ENCODE measurements at places on chromosomes 7 and 10.

DNA sequence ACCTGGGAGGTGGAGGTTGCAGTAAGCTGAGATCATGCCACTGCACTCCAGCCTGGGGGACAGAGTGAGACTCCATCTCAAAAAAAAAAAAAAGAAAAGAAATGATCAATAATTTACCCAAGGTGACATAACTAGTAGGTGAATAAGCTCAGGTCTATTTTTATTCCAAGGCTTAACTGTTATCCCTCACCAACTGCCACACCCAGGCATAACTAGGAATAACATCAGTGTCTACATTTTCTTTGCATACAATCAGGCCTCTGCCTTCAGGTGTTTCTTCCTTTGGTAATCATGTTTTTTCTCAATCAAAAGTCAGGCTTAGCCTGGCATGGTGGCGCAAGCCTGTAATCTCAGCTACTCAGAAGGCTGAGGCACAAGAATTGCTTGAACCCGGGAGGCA lies 26.6 kb downstream of the CPEB3 start:
- no peak for DNase-seq

DNA sequence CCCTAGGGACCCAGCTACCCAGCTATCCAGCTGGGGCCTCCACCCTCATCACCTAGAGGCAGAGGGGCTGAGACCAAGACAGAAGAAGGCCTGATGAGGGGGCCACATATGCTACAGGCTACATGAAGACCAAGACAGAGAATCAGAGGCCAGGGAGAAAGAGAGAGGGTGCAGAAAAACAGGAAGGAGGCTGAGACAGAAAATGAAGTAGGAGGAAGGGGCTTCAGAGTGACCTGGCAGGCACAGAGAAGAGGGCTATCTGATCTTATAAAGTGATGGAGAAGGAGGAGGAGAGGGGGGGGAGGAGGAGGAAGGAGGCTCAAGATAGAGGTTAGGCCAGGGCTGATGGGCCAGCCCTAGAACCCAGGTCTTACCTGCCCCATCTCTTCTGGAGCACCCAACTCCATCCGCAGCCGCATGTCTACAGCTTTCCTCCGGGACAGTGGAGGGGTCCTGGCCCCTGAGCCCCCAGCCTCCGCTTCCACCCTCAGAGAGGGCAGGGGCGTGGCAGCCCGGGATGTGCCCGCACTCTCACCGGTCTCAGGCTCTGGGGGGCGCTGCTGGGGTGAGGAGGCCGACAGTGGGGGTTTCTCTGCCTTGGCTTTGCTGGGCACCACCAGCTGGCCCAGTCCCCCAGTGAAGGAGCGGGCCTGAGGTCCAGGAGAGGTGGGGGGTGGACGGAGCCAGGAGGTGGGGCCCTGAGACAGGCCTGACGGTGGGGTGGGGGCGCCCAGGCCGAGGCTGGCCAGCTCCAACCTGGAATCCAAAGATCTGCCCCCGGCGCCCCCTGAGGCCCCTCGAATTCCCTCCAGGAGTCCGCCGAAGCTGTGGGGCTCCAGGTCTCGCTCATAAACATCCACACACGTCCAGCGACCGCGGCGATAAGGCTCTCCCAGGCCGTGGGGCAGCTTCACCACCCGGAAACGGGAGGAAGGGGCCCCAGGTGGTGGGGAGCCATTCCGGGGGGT lies 1.8 kb downstream of the TSC22D4 start:
- peak; percentile 53 for DNase-seq

DNA sequence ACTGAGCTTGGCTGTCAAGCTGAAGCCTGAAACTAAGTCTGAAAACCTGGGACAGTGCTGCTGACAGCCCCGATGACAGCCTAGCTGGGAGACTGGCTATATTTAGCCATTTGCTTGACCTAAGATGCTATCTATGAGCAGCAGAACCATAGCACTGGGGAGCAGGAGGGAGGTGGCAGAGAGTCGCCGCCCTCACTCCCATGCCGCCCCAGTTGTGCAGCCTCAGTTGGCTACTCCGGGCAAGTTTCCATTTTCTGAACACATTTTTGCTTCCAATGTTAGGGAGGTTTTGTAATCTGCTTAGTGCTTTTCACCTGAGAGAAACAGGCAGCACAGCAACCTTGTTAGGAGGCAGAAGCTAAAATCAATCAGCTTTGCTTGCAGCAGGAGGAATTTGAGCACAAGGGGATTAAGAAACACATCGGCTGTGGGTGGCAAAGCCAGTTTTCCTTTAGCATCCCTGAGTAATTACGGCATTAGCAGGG lies 20.4 kb upstream of the C10orf71 start:
- DNase-seq, result no peak

DNA sequence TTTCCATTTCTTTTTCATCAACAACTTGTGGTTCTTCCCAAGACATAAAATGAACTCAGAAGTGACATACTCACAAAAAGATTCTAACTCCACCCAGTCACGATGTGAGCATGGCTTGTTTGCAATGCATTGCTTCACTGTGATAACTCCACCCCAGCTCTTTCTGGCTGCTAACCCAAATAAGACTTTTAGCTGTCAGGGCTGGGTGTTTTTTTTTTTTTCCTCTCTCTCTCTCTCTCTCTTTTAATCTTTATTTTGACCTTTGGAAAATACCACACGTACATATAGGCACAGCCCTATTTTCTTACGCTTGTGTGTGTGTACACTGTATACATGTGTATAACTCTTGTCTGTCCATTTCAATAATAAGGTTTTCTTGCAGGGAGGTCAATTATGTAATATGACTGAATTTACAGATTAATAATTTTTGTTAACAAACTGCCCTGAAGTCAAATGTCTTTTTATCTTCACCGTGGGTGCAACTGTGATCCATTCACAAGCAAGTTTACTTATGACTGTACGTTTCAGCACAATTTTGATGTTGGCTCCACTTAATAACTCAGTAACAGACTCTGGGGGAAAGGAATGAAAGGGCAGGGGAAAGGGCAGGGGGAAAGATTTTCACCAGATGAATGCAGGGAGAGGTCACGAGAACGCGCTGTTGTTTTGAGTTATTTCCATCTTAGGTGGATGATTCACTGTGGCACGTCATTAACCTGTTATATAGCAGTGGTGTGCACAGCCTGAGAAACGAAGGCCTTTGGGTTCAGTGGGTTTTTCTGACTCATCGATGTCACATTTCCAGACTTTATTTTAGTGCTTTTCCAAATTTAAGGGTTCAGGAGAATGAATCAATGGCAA lies 49.1 kb downstream of the APBB1IP start:
- peak; percentile 70 for DNase-seq

GRCh38 chr10:24912215-24912614 lies 40.2 kb downstream of the PRTFDC1 start:
- no peak for DNase-seq

DNA sequence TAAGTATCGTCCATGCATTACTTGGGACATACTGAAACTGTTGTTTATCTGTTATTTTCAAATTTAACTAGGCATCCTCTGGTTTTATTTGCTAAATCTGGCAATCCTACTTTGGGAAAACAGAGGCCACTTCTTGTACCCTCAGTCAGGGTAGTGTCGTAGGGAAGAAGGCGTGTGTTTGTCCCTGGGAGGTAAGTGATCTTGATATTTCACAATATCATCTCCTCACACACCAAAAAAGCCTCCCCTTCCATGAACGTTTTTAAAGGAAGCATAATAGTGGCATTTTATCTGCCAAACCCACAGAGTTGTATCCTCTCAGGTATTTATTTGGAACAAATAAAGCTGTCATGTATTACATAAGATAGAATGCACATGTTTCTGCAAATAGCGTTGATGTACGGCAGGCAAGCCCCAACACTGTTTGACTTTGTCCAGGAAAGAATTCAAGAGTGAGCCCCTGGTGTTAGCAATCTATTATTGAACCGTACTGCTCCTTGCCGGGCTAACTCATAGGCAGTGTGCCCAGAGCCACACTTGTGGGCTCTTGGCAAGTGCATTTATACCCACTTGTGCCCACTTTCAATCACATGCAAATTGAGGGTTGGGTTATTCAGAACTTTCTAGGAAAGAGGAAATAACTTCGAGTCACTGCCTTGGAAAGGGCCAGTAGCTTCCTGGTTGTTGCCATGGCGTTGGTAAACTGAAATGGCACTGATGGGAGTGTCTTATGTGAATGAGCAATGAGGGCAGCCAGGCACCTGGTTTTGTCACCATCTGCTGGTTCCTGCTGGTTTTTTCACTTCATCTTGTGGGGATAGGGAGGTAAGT lies 266.0 kb downstream of the USP6NL start:
- no peak for DNase-seq

DNA sequence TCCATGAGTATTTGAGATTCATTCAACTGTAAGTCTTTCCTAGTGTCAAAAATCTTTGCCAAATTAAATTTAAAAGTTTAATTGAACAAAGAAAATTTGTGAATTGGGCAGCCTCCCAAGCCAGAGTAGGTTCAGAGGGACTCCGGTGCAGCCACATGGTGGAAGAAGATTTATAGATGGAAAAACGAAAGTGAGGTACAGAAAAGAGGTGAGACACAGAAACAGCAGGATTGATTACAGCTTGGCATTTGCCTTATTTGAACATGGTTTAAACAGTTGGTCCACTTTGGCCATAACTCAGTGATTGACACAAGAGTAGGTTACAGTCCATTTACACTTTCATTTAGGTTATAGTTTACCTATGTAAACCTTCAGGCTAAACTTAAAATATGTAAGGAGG lies 465.8 kb downstream of the ARL4A start:
- no peak for DNase-seq

GRCh38 chr7:114921631-114922025 lies 266 bp upstream of the MDFIC start:
- no peak for DNase-seq

DNA sequence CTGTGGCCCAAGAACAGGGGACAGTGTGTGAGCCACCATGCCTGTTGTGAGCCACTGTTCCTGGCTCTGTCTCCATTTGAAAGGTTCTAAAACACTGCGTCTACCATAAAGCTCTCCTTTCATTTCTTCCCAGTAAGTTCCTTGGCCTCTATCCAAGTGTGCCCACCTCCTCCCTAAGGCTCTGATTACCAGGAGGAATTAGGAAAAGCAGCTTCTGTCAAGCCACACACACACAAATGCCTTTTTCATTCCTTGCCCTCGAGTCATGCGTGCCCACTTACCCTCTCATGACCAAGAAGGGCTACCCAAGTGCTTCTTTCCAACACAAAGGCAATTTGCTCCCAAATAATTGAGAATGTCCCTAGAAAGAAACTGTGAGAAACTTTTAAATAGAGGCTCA lies 70.8 kb upstream of the PARD3 start:
- DNase-seq, result no peak

- no peak for DNase-seq
Measured at GRCh38 chr7:15925608-15926007, 239.1 kb upstream of the MEOX2 start.

- DNase-seq, result no peak
Measured at GRCh38 chr7:148014541-148014940, 576.0 kb upstream of the C7orf33 start.

DNA sequence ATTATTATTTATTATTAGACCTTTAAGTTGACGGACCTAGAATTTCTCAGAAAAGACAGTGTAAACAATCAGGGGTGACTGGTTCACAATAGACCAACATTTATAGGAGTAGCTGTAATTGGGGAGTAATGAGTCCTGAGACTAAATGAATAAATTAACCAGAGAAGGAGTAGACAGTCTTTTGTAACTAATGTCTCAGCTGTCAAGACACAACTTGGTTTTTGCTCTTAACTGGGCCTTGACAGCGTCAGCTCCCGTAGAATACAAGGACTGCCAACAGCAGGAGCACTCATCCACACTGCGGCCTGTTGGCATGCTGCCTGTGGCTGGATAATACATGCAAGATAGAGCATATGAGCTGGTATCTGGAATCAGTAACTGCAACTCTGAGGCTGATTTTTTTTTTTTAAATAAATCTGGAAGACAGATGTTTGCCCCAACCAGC lies 123.9 kb downstream of the CACNA2D1 start:
- DNase-seq, result no peak

- DNase-seq, result no peak
Measured at GRCh38 chr7:96997512-96998032, 7.8 kb upstream of the DLX6 start.

DNA sequence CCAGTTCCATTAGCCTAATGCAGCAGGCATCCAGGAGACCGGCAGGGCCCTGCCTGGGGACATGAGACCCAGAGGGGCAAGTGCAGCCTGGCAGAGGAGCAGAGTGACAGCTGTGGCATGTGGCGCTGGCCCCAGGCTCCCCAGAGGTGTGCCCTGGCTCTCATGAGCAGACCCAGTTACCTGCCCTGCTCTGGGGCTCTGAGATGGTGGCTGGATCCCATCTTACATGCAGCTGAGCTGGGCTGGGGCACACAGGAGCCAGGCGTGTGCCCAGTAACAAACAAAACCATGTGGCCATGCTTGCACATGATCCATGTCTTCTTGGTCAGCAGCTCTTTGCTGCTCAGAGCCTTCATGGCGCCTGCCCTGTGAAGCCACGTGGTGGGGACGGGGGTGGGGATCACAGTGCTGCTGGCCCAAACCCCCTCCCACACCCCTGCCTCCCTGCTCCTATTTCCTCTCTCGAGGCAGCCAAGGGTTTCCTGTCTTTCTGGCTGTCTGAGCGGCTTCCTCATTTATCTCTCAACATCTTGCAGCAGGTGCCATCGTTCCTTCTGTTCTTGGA lies 40.3 kb upstream of the GTF2I start:
- DNase-seq, result peak; percentile 19

Measured in activated naive CD4-positive, alpha-beta T cell treated with anti-CD3 and anti-CD28 coated beads, Interleukin-2, amount 50 U/mL, for 16 hours (primary cell).